Fibroblast of skin of abdomen (primary cell): ENCODE measurements at places on chromosomes 5 and 9.

- no peak for DNase-seq
These were observed 116.0 kb upstream of the ADRA1B start for GRCh38 chr5:159800131-159800840.

DNA sequence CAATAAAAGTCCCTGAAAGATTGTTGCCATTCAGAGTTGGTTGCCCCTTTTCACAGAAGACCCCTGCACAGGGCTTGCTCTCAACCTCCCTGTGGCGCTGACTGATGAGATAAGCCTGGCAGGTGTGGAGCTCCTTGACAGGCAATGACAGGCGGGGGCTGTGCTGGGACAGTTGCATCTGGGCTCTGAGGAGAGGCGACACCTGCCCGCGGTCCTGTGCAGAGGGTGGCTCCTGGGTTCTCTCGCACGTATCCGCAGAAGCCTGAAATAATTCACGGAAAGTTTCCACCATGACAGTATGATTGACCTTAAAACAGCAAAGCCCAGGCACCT is 19.8 kb upstream of the EXOC3 start:
- DNase-seq: no peak

DNA sequence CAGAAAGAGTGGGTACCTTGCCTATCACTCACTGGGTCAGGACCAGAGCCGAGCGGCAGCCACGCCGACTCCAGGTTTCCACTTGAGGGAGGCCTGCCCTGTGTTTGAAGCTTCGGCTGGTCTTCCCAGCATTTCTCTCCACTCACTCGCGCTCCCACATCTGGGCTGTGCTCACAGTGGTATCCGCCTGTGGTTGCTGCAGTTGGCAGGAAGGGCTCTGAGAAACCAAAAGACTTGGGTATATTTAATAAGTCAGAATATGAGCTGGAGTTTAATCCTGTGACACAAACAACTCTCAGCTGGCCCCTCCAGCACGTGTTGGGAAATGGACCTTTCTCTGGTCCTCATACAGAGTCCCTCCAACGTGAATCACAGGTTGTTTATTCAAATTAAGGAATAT is 70.9 kb downstream of the SPRY4 start:
- peak; percentile 33 for DNase-seq

- DNase-seq: no peak
These were observed 13.2 kb downstream of the CSF1R start for GRCh38 chr5:150073086-150073625.

DNA sequence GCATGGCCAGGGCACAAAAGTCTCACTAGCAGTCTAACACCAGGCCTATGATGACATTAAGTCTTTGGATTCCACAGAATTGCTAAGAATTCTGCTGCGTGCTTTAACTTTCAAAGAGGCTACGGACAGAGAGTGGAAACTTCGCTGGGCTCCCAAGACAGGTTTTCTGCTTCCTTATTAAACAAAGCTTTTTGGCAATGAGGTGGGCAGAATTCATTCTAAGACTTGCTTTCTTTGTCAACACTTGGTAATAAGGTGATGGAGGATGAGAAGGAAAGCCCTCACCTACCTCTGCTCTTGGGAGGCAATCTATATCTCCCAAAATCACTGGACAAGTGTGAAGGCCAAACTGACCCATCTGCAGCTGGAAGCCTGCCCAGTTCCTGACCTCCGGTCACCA is 231.9 kb downstream of the ATPSCKMT start:
- DNase-seq: no peak

- peak; percentile 67 for DNase-seq
These were observed 95.6 kb downstream of the ARSB start for GRCh38 chr5:78889369-78890140.

- DNase-seq: peak; percentile 63
These were observed 909 bp downstream of the AFF4 start for GRCh38 chr5:132962429-132963021.

GRCh38 chr9:126295936-126296600 is 30.6 kb upstream of the MVB12B start:
- no peak for DNase-seq

- no peak for DNase-seq
These were observed 124.6 kb downstream of the ACER2 start for GRCh38 chr9:19533373-19533772.
